Activated CD8-positive, alpha-beta T cell treated with anti-CD3 and anti-CD28 coated beads for 36 hours (primary cell): ENCODE measurements at places on chromosomes 5 and 9. TPM values are rescaled to one million over a fixed set of nuclear protein-coding genes. Genes with fewer than 3 reads are reported as not detected.

Gene OR1K1
- total RNA-seq = not detected

Gene CXXC5
- total RNA-seq = 3.5 TPM

Gene EGFL7
- total RNA-seq = 1.1 TPM

Gene ARID3C
- 0.32 TPM for total RNA-seq

Gene GDA
- not detected for total RNA-seq

- peaks cover 62% of the 10 kb centered on the region for H3K4me1 ChIP-seq
- H3K36me3 ChIP-seq = peaks cover 40% of the 10 kb centered on the region
- no peak for DNase-seq
These were observed 3.0 kb downstream of the NFIL3 start for GRCh38 chr9:91420501-91421127.

- DNase-seq = no peak
- H3K4me1 ChIP-seq = peaks cover 2% of the 10 kb centered on the region
- H3K27ac ChIP-seq = no peak overlapping the region
- H3K27me3 ChIP-seq = no peaks in the 10 kb centered on the region
- no peaks in the 10 kb centered on the region for H3K36me3 ChIP-seq
- no peak overlapping the region for H3K4me3 ChIP-seq
These were observed 48.1 kb downstream of the VAV2 start for GRCh38 chr9:133943781-133944745.

- H3K4me3 ChIP-seq = no peak overlapping the region
- no peaks in the 10 kb centered on the region for H3K27me3 ChIP-seq
- DNase-seq = no peak
These were observed 6.0 kb downstream of the PTTG1 start for GRCh38 chr5:160427607-160428006.

- peaks cover 29% of the 10 kb centered on the region for H3K27me3 ChIP-seq
- no peak overlapping the region for H3K27ac ChIP-seq
- no peaks in the 10 kb centered on the region for H3K4me1 ChIP-seq
- no peaks in the 10 kb centered on the region for H3K36me3 ChIP-seq
- no peak for DNase-seq
These were observed 36.4 kb upstream of the ADAMTSL1 start for GRCh38 chr9:18437315-18438201.

- no peak overlapping the region for H3K27ac ChIP-seq
- H3K4me3 ChIP-seq = no peak overlapping the region
- H3K4me1 ChIP-seq = peaks cover 17% of the 10 kb centered on the region
- no peaks in the 10 kb centered on the region for H3K27me3 ChIP-seq
- no peaks in the 10 kb centered on the region for H3K36me3 ChIP-seq
These were observed 329.7 kb downstream of the CWC27 start for GRCh38 chr5:65098393-65098792.
